ENCODE measurements at places on chromosomes 6 and 20.
A peak's percentile ranks its signal among the peaks of the same experiment; 100 is the strongest.

- DNase-seq = no peak
These were observed 968 bp upstream of the CCN5 start for GRCh38 chr20:44714102-44714700.

DNA sequence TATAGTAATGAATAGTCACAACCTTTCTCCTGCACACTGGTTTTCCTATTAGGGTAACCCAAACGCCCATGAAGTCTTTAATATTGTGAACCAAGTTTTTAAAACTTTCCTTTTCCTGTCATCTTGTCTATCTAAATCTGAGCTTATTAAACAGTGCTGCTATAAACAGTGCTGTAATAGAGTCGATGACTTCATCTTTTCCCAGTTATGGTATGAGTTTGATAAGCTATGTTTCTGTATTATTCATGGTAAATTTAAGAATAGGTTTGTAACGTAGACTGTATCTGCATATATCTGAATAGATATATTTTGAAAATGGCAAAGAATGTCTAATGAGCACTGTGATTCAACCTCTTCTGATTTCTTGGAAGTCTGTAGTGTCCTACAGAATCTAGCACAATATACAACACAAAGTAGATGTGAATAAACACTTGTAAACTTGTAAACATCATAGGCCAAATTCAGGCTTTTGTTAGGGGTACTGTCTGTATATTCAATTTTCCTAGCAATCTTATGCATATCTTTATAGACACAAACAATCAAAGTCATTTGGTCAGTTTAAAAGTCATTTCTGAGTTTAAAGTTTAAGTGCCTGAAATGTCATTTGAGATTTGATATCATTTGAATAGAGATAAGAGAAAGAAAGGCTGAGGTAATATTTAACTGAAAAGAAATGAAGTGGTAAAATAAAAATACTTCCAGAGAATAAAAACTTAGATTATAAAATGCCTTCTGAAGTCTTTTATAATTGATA is 155.5 kb downstream of the PTPRK start:
- no peak for DNase-seq

GRCh38 chr6:61949161-61949560 is 336.9 kb downstream of the KHDRBS2 start:
- DNase-seq = no peak

DNA sequence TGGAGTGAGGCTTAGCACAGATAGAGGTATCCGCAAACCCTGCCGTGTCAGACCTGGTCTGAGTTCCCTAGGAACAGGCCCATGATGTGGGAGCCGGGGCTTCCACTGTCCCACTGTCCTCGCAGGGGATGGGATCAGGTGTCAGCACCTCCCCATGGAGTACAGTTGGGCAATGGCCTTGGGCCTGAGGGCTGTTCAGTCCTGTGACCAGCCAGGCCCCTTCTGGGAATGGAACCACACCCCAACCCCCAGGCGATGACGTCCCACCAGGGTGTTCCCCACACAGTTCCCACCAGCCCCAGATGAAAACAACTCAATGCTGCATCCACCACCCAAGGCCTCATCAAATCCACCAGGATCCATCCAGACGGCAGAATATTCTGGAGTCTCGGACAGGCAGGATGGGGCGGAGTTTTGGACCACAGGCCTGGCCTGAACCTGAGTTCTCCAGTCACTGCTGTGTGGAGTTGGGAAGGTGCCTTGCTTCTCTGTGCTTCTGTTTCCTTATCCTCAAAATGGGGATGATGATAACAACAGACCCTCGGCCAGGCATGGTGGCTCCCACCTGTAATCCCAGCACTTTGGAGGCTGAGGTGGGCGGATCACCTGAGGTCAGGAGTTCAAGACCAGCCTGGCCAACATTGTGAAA is 62.2 kb downstream of the UBE2V1 start:
- no peak for DNase-seq

DNA sequence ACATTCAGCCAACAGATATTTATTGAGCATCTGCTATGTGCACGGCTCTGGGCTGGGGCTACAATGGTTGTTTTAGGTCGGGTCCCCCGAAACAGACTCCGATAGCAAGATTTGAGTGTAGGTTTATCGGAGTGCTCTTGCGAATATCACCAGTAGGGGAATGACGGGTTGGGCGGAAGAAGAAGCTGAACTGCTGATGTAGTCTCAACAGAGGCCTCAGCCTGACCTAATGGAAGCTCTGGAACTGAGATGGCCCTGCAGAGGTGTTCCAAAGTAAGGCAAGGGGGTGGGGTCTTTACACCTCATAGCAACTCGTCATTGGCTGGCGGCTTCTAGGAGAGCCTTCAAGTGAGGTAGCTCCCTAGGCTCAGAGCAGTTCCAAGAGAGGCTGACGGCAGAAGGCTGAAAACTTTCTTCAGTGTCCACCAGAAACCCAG is 1.1 kb downstream of the L3MBTL1 start:
- no peak for DNase-seq

- DNase-seq = no peak
These were observed 74.0 kb upstream of the XRN2 start for GRCh38 chr20:21229163-21229562.

GRCh38 chr6:36722879-36723278 is 25.3 kb downstream of the RAB44 start:
- no peak for DNase-seq

GRCh38 chr6:34011264-34011663 is 134.6 kb downstream of the GRM4 start:
- no peak for DNase-seq

DNA sequence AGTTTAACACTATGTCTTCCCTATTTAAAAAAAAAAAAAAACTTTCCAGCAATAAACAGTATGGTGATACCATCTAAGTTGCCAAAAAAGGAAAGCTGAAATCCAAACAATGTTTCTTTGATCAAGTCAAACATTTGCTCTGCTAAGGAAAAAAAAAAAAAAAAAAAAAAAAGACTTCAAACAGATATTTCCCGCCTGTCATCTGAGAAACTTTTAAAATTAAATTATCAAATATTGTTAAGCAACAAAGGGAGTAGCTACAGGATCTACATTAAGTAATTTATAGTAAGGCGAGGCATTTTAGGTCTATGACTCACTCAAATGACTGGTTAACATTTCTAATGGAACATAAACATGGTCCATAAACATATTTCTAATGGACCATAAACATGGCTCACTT is 121.2 kb downstream of the DST start:
- DNase-seq = no peak

GRCh38 chr6:170137911-170138910 is 152.7 kb downstream of the DLL1 start:
- DNase-seq = no peak

- no peak for DNase-seq
These were observed 84.4 kb downstream of the HS3ST5 start for GRCh38 chr6:114258376-114258775.

- no peak for DNase-seq
These were observed 221.7 kb upstream of the HTR1E start for GRCh38 chr6:86715676-86716075.

DNA sequence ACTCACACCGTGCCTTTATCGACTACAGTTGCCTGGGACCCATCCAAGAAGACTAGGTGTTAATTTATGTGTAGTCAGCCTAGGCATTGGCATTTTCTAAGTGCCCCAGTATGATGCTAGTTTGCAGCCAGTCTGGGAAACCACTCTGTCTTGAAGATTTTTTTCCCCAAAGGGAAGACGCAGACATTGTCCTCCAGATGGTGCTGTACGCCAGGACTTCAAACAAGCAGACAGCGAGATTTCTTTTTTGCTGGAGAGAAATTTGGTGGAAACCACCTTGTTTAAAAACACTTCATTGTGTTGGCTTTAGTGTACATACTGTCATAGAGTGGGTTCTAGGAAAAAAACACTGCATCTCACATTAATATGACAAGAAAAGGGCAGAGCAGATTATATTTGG is 30.0 kb downstream of the ALDH5A1 start:
- DNase-seq = no peak

GRCh38 chr6:333379-334002 is 41.2 kb downstream of the DUSP22 start:
- no peak for DNase-seq

GRCh38 chr6:118669561-118669960 is 18.2 kb upstream of the CEP85L start:
- no peak for DNase-seq

DNA sequence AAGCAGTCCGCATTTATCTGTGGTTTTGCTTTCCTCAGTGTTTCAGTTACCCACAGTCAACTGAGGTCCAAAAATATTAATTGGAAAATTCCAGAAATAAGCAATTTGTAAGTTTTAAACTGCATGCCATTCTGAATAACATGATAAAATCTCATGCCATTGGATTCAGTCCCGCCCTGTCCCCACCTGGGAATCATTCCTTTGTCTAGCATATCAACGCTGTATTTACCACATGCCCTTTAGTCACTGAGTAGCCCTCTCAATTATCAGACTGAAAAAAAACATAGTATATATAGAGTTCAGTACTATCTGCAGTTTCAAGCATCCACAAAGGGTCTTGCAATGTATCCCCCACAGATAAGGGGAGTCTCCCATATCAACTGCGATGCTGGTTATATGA is 17.1 kb downstream of the RANBP9 start:
- DNase-seq = no peak

GRCh38 chr6:6246544-6246943 is 73.9 kb downstream of the F13A1 start:
- DNase-seq = no peak

DNA sequence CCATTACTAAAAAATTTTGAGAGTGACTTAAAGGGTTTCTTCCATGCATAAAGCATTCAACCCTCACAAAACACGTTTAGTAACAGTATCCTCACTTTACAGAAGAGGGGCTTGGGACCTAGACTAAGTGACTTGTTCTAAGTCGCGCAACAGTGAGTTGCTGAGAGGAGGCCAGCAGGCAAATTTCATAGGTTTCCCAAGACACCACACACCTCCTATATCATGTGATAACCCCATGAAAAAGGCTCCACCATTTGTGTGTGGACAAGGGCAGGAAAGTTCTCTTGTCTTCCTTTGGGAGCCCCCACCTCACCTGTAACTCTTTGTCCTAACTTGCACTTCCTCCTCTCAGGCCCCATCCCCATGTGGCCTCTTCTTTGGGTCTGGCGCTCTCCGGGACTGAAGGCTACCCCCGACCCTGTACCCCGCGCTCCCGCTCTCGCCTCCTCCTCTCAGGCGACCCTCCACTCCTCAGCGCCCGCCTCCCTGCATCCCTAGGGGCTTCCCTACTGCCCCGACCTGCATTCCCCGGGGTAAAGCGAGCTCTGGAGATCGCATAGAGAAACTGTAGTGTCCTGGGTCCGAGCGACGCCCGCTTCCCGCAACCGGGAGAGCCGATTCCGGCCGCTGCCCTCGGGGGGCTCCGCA is 392 bp downstream of the PSMB8 start:
- peak; percentile 34 for DNase-seq

- no peak for DNase-seq
These were observed 621.9 kb upstream of the GJE1 start for GRCh38 chr6:141510803-141511202.

DNA sequence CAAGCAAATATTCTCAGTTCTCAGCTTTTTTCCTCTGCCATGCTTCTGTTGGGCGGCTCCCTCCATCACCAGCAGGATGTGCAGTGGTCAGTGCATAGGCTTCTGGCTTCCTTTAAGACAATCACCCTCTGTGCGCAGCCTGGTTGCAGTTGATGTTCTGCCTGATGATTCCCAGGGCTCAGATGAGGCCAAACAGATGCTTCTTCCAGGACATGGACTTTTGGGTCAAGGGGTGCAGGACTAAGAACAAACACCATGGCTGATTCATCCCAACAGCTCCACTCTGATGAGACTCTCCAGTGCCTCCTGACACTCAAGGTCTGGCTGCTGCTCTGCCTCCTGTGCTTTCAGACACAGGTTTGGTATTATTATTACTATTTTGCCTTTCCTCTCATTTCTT is 554.8 kb upstream of the CDH4 start:
- no peak for DNase-seq

GRCh38 chr6:91167846-91168245 is 581.0 kb upstream of the MAP3K7 start:
- DNase-seq = no peak

GRCh38 chr20:4226330-4227084 is 211.1 kb upstream of the RNF24 start:
- DNase-seq = no peak

DNA sequence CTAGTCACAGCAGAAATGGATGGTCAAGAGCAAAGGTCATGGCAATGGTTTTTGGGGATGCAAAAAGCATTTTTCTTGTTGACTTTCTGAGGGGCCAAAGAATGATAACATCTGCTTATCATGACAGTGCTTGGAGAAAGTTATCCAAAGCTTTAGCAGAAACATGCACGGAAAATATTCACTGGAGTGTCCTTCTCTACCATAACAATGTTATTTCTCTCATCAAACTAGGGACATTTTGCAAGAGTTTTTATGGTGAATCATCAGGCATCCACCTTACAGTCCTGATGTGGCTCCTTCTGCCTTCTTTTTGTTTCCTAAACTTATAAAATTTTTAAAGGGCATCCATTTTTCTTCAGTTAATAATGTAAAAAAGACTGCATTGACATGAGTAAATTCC is 302.3 kb downstream of the HIVEP2 start:
- DNase-seq = no peak

- DNase-seq = no peak
These were observed 323.6 kb downstream of the CD83 start for GRCh38 chr6:14440940-14441781.

DNA sequence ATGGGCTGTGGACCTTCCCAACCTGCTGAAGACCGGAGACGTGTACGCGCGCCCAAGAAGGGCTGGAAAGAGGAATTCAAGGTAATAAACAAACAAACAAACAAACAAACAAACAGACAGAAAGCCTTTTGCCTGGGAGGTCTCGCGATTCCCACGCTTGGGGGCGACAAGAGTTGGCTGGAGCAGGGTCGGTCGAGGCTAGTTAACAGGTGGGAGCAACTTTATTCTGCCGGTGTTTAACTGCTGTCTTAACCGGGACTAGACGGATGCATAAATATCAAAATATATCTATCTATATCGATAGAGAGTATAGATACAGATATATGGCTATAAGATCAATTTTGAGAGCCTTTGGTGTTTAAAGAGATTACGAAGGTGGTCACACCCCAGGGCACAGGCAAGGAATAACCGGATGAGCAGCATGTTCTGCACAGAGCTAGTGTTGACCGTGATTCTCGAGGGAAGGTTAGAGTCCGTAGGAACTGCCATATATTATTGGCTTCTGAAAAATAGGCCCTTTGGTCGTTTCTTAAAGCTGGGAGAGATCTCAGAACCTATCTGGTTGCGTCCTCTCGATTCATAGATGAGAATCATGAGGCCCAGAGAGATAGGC is 514 bp downstream of the STMND1 start:
- DNase-seq = no peak

DNA sequence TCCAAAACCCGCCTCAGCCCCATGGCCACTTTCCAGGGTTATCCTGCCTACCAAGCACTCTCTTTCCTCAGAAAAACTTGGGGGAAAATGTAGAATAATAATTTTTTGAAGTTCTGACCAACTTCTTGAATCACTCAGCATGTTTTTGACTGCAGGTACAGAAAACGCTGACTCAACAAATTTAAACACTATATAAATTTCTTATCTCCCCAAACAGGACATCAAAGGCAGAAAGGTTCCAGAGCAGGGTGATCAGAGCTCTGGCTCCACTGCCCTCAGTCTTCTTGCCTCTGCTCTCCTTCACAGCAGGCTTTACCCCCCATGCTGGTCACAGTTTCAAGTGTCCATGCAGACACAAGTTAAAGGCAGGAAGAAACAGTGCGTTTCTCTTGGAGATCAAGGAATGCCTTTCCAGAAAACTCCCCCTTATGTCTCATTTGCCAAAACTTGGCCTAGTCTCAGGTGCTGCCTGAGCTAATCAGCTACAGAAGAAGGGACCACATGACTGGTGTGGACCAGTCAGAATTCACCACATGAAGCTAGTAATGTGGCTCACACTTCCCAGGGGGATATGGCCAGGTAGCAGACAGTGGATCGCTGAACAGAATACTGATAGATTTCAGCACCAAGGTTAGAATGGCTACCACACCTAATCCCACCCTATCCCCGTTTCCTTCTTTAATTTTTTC is 24.4 kb upstream of the SLC17A3 start:
- DNase-seq = no peak

Data from KG1 (cell line).